Stimulated activated CD4-positive, alpha-beta T cell treated with anti-CD3 and anti-CD28 coated beads, Interleukin-1b, Interleukin-23, amount 100 ng/mL, for 1 hour (primary cell): ENCODE measurements at places on chromosomes 16 and 17.

DNA sequence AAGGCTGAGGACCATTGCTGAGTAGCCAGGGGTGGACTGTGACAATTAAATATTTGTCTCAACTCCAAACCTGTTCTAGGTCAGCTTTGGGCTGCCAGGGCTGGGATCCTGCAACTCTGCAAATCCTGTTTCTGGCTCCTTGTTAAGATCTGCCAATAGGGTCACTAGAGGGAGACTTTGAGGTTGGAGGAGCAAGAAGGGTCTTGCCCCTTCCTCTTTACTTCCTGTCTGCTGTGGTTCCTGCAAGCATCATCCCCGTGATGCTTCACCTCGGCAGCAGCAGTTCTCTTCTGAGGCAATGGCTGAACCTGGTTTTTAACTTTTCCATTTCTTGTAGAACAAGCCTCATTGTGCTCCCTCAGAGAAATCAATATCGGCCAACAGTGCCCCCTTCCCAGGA is 124.6 kb downstream of the IRX5 start:
- DNase-seq = no peak

DNA sequence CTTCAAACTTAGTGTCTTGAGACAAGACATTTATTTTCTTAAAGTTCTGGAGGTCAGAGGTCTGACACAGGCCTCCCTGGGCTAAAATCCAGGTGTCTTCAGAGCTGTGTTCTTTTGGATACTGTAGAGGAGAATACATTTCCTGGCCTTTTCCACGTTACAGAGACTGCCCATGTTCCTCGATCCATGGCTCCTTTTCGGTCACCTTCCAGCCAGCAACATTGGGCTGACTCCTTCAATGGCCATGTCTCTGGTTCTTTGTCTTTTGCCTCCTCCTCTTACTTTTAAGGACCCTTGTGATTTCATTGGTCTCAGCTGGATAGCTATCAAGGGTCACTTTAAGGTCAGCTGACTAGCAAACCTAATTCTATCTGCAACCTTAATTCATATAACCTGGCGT is 212.4 kb downstream of the WWOX start:
- no peak for DNase-seq

GRCh38 chr16:6857575-6857974 is 475.1 kb upstream of the RBFOX1 start:
- no peak for DNase-seq

DNA sequence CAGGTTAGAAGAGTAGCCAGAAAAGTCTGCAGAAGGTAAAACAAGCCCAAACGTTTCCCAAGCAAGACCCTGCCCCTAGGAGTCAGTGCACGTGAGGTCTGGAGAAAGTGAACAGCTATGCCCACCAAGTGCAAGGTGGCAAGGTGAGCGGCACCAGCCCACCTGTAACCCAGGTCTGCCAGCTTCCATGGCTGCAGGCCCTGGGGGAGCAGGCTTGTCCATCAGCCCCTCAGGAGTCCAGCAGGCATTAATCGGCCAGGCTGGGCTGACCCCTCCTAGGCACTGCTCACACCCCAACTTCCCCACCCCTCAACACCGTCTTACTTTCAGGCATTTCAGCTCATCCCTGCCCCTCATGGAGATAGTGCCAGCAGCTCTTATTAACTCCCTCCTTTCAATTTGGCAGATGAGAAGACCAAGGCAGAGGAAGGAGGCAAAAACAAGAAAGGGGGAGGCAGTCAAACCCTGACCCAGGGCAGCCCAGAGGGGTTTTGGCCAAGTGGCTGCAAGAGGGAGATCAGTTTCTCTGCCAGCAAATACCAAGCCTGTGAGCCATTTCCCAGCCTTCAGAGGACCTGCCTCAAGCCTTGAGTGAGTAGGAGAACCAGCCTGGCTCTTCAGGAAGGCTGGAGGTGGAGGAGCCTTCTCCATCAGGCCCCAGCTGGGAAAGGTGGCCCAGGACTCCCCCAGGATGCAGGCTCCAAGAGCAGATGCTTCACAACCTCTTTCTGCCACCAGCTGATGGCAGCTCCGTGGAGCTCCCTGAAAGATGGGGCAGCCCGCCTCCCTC is 14.7 kb downstream of the BEAN1 start:
- DNase-seq = no peak

DNA sequence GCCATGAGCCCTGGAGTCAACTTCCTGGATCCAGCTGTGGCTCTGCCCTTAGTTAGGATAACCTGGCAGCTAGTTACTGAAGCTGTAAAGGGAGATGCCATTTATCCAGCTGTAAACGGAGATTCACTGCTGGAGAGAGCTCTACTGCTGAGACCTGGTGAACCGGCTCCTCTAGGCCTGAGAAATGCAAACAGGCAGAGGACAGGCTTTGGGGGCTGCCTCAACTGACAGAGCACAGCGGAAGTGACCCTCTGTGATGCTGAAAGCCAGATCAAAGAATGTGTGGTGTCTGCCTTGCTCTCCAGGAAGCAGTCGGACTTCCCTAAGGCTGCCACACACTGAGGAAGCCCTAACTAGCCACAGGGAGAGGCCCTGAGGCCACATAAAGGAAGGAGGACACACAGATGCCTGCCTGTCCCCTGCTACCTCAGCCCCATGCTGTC is 21.9 kb upstream of the GPRC5C start:
- no peak for DNase-seq

DNA sequence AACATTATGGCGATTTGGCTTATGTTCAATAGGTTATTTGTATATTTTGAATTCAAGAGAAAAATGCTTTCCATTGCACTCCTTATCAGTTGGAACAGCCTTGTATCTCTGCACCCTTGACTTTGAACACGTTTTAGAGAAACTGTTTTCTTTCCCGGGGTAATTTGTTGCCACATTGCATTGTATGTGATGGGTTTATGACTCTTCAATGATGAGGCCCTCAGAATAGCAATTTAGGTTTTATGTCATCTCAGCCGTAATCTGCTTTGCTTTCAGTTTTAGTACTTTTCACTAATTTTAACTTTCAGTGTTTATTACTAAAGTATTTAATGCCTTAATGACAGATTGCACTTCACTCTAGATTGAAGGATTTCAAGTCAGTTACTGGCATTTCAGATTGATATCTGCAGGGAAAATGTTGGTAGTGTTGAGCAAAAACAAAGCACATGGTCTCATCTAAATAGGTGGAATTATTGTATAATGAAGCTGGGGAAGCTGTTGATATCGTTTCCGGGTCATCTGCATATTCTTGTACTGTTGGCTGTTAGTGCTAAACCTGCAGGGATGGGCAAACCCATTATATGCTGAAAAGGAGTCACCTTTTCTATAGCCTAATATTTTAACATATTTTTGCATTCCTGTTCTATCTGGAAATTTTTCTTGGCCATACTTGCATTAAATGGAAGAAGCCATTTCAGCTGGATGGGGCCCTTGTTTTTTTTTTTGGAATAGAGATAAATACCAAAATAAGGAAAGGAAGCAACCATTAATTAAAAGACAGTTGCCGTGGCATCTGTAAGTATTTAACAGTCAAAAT is 2.0 kb downstream of the LUC7L3 start:
- DNase-seq = no peak

DNA sequence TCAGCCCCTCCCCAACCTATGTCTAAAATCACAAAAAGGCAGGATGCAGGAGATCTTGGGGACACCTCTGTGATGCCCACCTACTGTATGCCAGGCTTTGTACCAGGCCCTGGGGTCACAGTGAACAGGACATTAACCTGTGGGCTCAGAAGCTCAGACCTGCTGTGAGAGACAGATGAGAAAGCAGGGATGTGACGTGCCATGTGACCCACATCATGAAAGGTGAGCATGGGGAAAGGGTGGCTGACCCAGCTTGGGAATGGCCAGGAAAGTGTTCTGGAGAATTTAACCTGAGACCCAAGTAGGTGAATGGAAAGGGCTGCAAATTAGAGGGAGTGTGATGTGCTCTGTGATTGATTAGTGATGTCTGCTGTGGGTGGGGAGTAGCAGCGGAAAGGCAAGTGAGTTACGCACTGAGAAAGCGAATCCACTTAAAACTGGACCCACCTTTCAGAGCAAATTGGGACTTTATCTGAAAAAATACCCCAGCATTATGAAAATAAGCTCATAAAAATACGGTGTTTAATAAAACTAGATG is 132.2 kb downstream of the IRF8 start:
- DNase-seq = no peak

- DNase-seq = no peak
Measured at GRCh38 chr17:27310565-27311110, 16.7 kb downstream of the WSB1 start.

DNA sequence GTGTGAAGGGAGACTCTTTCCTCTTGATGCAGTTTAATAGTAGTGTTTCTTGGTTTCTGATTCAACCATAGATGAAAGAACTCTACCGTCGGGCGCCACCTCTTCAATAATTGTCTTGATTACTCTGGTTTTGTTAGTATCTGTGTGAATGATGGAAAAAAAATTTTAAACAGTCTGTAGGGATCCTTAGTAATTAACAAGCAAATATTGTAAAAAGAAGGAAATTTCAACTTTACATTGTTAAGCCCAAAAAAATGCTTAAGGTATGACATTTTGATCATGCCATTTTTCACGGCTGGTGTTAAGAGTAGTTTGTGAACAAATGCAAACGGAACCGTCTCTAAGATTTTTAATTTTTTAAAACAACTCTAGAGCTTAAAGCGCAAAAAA is 4.1 kb downstream of the KRT10 start:
- no peak for DNase-seq

GRCh38 chr17:31917065-31917529 is 15.6 kb upstream of the UTP6 start:
- no peak for DNase-seq

DNA sequence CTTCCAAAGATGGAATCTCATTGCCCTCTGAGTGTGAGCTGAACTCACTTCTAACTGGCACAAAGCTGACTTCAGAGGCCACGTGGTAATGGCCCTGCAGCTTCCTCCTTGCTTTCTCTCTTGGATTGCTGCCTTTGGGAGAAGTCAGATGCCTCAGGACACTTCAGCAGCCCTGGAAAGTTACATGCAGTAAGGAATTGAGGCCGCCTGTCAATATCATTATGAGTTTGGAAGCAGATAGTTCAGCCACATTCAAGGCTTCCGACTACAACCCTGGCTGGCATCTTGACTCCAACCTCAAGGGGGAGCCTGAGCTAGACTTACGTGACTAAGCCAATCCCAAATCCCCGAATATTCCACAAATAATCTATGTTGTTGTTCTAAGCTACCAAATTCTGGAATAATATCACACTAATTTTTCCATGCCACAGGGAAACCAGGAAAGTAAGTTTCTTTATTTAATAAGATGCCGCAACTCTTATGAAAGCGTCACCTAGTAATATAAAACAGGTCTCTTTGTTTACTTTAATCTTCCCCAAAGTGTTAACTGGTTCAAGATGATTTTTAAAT is 13.6 kb downstream of the CEP20 start:
- DNase-seq = no peak

GRCh38 chr17:49316889-49317675 is 45.0 kb downstream of the ZNF652 start:
- no peak for DNase-seq

GRCh38 chr17:55124730-55125360 is 139.9 kb upstream of the HLF start:
- DNase-seq = no peak

- DNase-seq = no peak
Measured at GRCh38 chr16:52912565-52913173, 140.0 kb downstream of the CHD9NB start.

- DNase-seq = no peak
Measured at GRCh38 chr17:62891659-62892058, 74.4 kb upstream of the TANC2 start.

- DNase-seq = no peak
Measured at GRCh38 chr17:28227316-28228108, 91.5 kb upstream of the TMEM97 start.

GRCh38 chr16:25734430-25735385 is 42.9 kb downstream of the HS3ST4 start:
- DNase-seq = no peak

DNA sequence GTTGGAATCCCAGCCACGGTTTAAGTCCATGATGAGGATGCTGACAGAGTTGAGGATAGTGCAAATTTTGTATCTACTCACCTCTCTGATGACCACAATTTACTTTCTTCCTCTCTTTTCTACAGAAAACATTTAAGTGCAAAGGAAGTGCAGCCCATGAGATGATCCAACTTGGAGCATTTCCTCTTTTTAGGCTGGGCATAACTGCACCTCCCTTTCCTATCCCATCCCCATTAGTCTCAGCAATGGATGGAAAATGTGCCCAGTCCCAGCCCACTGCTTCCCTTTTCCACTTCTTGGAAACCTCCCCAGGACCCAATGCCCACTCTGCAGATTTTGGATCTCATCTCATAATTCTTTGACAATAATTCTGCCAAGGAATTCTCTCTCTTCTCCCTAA is 16.6 kb upstream of the CCL8 start:
- no peak for DNase-seq
